ENCODE measurements at places on chromosomes 7 and 10.

- DNase-seq: no peak
Measured at GRCh38 chr10:48772059-48772458, 87.4 kb downstream of the WDFY4 start.

GRCh38 chr7:155545348-155545747, 1.0 kb downstream of the CNPY1 start:
- DNase-seq: no peak

DNA sequence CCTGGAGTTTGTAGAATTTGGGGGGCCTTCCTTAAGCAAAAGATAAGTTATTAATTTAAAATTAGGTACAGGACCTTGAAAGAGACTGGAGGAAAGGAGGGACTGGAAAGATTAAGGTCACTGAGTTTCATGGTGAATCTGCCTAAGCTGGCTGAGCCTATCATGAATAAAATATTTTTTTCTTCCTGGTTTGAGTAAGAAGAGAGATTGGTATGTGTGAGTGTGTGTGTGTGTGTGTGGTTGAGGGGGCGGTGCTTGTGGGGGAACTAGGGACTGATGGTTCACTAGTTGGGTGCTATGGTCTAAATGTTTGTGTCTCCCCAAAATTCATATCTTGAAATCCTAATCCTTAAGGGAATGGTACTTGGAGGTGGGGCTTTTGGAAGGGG, 142.5 kb upstream of the PRKCQ start:
- no peak for DNase-seq

GRCh38 chr10:122549636-122550035, 10.9 kb upstream of the DMBT1 start:
- DNase-seq: no peak

- no peak for DNase-seq
Measured at GRCh38 chr10:504121-504611, 185.3 kb downstream of the DIP2C start.

DNA sequence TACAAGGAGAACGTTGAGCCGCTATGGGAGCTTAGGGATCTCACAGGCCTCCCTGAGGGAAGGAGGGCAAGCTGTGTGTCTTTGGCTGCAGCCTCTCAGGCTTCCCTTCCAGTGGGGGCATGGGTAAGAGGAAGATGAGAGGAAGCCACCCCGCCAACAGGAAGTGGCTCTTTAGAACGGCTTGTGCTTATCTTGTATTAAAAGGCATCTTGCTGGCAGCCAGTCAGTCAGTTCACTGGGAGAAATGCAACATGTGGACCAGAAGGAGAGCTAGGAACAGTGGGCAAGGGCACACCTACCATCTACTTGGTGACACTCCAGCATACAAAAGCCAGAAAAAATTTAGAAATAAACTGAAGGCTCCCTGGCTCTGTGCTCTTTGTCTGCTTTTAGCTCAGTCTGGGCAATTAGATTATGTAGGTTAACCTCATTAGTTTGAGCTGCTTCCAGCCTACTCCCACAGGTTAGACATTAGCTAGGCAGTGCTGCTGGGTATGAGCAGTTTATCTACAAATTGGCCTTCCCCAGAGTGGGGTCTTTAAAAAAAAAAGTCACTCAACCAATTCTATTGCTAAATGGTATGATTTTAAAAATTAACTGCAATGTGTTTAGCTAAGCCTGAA, 595.9 kb downstream of the KCNMA1 start:
- DNase-seq: no peak

GRCh38 chr7:106111655-106112117, 426 bp downstream of the SYPL1 start:
- no peak for DNase-seq

DNA sequence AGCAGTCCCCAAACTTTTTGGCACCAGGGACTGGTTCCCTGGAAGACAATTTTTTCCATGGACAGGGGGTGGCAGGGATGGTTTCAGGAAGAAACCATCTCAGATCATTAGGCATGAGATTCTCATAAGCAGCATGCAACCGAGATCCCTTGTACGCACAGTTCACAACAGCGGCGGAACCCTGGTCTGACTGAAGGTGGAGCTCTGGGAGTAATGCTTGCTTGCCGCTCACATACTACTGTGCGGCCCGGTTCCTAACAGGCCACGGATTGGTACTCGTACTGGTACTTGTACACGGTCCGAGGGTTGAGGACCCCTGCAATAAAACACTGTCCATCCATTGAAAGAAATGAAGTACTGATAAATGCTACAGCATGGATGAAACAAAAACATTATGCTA, 32.8 kb downstream of the MKRN1 start:
- DNase-seq: no peak

DNA sequence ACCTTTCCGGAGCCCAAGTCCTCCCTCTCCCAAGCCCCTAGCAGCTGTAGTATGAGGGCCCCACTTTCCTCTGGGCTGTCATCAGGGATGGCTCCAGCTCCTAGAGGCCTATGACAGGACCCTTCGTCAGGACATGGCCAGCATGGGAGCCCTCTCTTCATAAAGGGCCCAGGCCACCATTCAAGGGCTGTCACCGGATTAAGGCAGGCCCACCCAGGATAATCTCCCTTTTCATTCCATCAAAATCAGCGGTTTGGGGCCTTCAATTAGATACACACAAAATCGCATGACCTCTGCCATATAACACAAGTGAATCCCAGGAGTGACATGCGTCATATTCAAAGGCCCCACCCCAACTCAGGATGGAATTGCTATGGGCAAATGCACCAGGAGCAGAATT, 12.2 kb upstream of the GDF10 start:
- no peak for DNase-seq

DNA sequence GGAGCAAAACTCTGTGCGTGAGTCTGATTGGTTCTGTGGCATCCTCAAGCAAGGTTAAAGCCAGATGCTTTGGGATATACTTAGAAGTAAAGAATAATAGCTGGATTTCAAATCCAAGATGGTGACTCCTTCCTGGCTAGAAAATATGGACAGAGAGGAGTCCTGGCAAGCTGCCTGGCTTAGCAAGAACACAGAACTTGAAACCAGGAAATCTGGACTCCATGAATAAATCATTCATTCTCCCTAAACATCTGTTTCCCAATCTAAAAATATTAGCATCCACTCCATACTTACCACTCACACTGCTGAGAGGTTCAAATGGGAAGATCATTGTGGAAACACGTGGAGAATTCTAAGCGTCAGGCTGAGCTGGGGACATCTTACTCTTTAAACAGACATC, 1074.1 kb upstream of the AUTS2 start:
- DNase-seq: no peak

DNA sequence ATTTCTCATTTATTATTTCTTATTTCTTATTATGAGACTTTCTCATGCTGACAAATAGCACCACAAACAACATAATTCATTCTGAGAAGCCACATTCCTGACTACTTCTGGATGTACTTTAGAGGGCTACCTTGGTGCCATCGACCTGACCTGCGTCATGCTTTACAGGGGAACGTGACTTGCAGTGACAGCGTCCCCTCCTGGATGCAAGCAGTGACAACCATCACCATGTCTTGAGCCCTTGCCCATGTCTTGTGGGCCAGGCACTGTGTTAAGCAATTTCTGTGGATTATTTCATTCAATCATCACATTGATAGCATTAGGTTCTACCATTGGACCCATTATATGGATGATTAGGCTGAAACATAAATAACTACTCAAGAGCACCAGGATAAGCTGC, 137.0 kb downstream of the ANK3 start:
- no peak for DNase-seq

- DNase-seq: no peak
Measured at GRCh38 chr10:15387021-15387420, 15.9 kb upstream of the FAM171A1 start.

GRCh38 chr10:17200912-17201793, at the start of gene TRDMT1:
Gene TRDMT1, minus strand, starts transcription at chr10:17201672. Its CDS starts 38 bp downstream, at chr10:17201634.
- DNase-seq: peak; percentile 69

GRCh38 chr10:100143756-100144155, 42.1 kb downstream of the ERLIN1 start:
- DNase-seq: no peak

DNA sequence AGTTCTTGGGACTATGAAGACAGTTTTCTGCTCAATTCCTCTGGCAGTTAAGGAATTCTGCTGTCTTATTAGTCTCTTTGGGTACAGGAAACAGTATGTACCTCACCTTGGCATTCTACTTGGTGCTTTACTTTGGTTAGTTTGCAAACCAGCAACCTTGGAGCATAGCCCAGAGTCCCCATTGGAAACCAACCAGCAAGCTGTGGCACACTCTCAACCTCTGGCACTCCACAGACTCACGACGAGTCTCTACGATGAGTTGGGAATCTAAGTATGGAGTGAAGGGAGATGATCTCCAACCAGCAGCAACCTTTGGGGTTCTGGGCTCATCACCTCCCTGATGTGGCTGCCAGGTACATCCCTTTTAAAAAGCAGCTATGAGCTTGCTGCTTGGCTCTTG, 43.8 kb downstream of the TPK1 start:
- no peak for DNase-seq

- DNase-seq: no peak
Measured at GRCh38 chr7:3533040-3533439, 232.0 kb downstream of the SDK1 start.

GRCh38 chr7:132386201-132386681, 190.0 kb downstream of the PLXNA4 start:
- DNase-seq: no peak

- no peak for DNase-seq
Measured at GRCh38 chr7:149720372-149721083, 52.9 kb downstream of the ZNF467 start.

- no peak for DNase-seq
Measured at GRCh38 chr10:33635967-33636515, 301.6 kb upstream of the NRP1 start.

DNA sequence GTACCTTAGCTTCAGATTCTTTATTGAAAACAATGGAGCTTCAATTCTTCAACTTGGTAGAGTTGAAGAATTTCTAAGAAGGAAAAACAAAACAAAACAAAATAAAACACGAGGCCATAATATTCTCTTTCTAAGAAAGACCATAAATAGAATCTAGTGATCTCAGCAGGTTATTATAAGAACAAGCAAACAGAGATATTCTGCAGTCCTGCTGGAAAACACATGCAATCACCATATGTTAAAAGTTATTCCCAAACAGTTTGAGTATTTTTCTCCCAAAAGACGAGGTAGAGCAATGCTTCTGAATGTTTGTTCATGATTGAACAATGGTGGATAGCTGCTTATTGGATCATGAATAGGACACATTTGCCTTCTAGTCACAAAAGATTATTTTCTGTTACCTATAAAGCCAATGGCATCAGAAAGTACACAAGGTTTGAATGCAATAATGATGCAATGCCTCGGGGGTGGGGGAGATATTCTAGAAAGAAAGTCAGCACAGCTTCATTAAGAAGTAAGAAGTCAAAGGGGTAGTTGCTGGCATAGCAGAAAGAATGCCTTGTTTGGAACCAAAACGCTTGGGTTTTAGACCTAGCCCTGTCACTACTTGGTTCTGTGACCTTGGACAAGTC, 59.3 kb downstream of the CREB3L2 start:
- DNase-seq: no peak

- no peak for DNase-seq
Measured at GRCh38 chr10:344582-345200, 209.4 kb downstream of the ZMYND11 start.

GRCh38 chr7:137881607-137882260, 35.0 kb upstream of the DGKI start:
- DNase-seq: no peak

DNA sequence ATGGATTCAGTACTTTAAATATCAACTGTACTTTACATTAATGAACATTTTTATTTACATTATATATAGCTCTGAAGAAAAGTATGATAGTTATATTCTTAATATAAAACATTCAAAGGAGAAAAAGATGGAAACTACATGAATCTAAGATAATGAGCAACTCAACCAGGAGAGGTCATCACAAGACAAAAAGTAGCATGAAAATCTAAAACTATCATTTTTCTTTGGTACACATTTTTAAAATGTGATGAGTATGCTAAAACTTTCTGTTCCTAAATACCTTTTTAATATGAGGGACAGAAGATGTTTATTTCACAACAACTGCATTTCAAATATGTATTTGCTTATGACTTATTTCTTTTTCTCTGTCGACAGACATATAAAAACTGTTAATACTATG, 2.4 kb downstream of the CNTNAP2 start:
- DNase-seq: no peak

DNA sequence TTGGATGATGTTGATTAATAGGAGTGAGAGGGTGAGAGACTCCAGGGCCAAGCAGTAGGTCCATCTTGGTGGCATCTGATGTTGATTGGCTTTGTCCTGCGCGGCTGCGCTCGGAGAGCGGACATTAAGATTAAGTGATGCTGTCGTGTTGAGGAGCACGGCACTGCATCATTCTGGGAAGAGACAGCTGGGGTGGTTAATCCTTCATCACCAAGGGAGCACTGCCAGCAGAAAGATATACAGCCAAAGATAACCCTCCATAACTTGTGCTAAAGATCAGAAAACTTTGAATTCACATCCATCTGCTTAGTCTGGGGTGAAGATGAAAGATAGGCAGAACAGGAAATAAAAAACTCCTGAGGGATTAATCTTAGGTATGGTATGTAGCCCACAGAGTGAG, 208.3 kb downstream of the LRMDA start:
- DNase-seq: no peak

DNA sequence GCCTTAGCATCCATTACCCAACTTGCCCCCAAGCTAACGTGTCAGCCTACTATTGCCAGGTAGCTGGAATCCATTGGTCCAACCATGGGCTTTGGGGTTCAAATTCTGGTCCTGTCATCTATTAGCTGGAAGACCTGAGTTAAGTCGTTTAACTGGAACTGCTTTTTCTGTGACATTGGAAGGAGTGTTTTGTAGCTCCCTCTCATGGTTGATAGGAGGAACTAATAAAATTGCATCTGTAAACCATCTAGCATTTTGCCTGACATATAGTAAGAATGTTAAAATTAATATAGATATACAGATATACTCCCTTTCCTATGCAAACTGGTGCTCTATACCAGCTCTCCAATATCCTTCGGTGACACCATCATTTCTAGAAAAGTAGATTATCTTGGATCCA, 23.8 kb upstream of the SLF2 start:
- no peak for DNase-seq

GRCh38 chr10:105681051-105681450, 1040.0 kb downstream of the SORCS3 start:
- DNase-seq: no peak

- DNase-seq: no peak
Measured at GRCh38 chr7:149811221-149811620, 27.0 kb upstream of the ZNF862 start.

- DNase-seq: no peak
Measured at GRCh38 chr10:49407151-49407550, 11.3 kb upstream of the DRGX start.

GRCh38 chr10:72375585-72375984, 20.9 kb upstream of the DNAJB12 start:
- DNase-seq: no peak

- DNase-seq: peak; percentile 36
Measured at GRCh38 chr7:138460649-138461607, 869 bp downstream of the TRIM24 start.

- DNase-seq: no peak
Measured at GRCh38 chr10:1132584-1132983, 76.4 kb downstream of the WDR37 start.

DNA sequence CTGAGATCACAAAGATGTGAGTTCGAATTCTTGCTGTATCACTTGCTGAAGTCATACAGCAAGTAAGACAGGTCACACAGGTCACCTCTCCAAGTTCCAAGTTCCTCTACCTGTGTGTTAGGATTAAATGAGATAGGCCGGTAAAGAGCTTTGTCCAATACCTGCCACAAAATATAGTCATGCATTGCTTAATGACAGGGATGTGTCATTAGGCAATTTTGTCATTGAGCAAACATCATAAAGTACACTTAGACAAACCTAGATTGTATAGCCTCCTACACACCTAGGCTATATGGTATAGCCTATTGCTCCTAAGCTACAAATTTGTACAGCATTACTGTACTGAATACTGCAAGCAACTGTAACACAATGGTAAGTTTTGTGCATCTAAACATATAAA, 469.4 kb downstream of the KCNMA1 start:
- DNase-seq: no peak
